ENCODE measurements at places on chromosomes 5 and 9.

DNA sequence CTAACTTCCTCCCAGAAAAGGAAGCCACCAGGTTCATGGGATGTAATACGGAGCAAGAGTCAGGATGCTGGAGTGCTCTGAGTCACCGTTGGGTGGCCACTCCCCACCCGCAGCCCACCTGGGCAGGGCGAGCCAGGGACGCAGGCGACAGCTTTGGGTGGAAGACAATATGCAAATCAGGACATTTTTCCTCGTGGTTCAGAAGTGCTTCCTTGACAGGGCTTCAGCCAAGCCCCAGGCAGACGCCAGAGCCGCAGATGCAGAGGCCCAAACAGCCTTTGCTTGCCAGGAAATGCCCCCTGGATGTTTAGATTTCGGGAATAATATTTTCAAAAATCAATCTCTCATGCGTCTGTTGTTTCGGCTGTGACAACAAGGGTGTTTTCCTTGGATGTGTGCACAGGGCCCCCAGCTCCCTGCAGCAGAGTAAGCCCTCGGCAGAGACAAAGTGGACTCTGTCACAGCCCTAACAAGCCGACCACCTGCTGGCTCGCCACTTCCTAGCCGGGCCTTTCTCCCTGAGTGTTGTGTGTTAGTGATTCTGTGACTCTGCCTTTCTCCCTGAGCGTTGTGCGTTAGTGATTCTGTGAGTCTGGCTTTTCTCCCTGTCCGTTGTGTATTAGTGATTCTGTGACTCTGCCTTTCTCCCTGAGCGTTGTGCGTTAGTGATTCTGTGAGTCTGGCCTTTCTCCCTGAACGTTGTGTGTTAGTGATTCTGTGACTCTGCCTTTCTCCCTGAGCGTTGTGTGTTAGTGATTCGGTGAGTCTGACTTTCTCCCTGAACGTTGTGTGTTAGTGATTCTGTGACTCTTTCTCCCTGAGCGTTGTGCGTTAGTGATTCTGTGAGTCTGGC lies 11.8 kb upstream of the SLC9A3 start:
- no peak for DNase-seq

GRCh38 chr9:115058684-115059315 lies 59.2 kb downstream of the TNC start:
- DNase-seq: no peak

DNA sequence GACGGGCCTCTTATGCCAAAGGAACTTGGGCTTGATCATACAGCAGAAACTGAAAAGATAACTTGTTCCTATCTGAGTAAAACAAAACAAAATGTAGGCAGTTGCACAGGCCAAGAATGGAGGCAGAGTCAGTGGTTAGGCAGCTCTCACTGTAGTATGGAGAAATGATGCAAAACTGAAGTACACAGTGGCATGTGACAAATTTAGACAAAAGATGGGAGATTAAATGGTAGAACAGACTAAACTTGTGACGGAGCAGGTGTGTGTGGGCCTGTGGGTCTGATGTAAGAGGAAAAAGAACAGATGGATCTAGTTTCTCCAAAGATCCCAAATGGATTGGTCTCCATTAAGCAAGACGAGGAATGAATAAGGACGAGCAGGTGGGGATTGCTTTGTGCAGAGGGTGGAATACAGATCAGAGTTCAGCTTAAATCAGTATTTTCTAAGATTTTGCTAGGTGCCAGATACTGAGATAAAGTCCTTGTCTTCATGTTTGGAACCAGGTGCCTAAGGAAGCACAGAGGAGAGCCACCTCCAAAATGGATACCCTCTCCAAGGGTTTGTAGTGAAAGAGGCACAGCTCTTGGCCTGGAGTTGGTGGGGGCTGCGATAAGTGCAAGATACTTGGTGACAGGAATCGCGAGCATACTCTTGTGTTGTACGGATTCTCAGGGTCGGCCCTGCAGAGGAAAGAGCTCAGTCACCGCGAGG lies 722 bp upstream of the DCP2 start:
- DNase-seq: peak; percentile 40

DNA sequence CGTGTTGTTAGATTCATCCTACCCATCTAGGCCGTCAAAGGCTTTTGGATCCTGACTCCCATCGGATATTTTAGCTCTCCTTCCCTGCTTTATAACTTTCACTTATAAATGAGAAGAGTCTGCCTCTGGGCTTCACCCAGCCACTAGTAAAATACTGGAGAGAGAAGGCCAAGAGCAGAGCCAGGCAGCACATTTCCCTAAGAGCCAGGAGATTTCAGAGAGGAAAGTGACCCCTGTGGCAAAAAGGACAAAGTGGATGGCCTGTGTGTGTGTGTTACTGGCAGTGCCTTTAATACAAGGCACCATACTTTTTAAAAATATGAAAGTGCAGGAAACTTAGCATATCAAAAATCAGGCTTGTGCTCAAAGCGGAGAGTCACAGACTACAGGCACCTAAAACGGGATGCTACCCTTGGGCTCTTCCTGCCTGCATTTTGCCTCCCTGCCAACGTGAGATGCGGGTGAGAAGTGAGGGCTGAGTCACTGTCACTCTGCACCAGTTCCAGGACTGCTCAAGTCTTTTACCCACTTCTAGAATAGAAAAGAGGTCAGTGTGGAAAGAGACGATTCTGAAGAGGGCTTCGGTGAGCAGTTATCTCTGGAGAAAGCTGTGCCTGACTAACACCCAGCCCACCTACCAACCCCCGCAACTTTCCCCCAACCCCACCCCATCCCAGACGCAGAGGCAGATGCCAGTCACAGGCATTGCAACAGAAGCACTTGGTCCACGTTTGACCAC lies 15.9 kb downstream of the NFIL3 start:
- no peak for DNase-seq

GRCh38 chr9:22097707-22098106 lies 88.6 kb upstream of the CDKN2B start:
- peak; percentile 63 for DNase-seq

GRCh38 chr5:59103303-59103702 lies 520.4 kb downstream of the RAB3C start:
- no peak for DNase-seq

- no peak for DNase-seq
Observed at GRCh38 chr5:65292196-65292595, 189.5 kb downstream of the ADAMTS6 start.
